T-helper 22 cell (primary cell): ENCODE measurements at places on chromosomes 2 and 18.

- DNase-seq, result no peak
Observed at GRCh38 chr2:160225722-160226121, 25.6 kb upstream of the ITGB6 start.

DNA sequence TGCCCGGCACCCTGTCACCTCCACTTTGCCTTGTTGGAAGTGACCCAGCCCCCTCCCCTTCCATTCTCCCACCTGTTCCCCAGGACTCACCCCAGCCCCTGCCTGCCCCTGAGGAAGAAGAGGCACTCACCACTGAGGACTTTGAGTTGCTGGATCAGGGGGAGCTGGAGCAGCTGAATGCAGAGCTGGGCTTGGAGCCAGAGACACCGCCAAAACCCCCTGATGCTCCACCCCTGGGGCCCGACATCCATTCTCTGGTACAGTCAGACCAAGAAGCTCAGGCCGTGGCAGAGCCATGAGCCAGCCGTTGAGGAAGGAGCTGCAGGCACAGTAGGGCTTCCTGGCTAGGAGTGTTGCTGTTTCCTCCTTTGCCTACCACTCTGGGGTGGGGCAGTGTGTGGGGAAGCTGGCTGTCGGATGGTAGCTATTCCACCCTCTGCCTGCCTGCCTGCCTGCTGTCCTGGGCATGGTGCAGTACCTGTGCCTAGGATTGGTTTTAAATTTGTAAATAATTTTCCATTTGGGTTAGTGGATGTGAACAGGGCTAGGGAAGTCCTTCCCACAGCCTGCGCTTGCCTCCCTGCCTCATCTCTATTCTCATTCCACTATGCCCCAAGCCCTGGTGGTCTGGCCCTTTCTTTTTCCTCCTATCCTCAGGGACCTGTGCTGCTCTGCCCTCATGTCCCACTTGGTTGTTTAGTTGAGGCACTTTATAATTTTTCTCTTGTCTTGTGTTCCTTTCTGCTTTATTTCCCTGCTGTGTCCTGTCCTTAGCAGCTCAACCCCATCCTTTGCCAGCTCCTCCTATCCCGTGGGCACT lies 4.5 kb downstream of the RETREG2 start:
- no peak for DNase-seq

DNA sequence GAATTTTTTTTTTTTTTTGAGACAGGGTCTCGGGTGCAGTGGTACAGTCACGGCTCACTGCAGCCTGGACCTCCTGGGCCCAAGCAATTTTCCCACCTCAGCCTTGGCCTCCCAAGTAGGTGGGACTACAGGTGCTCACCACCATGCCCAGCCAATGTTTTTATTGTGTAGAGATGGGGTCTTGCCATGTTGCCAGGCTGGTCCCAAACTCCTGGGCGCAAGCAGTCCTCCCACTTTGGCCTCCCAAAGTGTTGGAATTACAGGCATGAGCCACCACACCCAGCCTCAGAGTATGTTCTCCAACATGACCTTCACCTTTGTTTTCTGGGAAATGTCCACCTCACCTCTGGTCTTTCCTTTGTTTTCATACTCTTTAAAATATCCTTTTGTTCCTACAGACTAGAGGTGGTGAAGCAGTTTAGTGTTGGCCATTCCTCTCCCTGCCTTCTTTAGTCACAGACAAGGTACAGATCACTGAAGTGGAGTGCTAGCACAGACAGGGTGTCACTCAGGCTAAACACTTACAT lies 19.5 kb upstream of the MOCOS start:
- no peak for DNase-seq

DNA sequence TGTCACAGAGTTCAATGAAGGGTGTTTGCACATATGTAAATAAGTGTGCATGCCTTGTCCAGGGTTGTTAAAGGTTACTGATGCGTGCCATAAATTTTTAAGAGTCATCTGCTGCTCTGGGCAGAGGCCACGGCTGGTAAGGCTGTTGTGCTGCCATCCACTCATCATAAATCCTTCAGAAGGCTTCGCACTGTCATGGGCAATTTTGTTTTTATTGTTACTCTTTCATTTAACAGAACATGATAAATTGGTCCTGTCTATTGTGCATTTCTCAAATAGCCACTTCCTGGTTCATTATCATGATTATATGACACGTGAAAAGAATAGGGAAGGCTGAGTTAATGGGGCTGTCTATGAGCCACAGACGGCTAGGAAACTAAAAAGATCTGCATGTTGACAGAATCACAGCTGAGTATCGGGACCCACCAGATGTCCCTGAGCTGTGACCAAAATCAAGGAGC lies 634.3 kb upstream of the SOX11 start:
- no peak for DNase-seq

- no peak for DNase-seq
Observed at GRCh38 chr2:40421631-40422297, 30.1 kb downstream of the SLC8A1 start.

GRCh38 chr2:218895759-218896500 lies 15.3 kb downstream of the WNT10A start:
- no peak for DNase-seq

DNA sequence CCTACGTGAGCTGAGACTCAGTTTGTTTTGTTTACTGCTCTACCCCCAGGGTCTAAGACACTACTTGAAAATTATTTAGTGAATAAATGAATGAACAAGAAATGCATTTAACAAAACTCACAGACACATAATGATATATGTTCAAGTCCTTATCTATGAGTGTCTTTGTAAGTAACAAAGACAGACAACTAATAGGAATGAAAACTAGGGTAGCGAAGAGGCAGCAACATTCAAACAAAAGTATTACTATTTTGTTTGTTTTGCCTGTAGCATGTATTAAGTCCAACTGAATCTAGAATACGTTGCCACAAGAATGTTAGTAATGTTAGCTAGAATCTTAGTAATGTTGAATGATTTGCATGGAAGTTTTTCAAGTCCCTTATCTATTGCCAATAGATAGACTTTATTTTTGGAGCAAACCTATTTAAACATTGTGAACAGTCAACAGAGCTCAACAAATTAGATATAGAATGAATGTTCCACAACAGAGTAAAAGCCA lies 144.8 kb upstream of the VWC2L start:
- no peak for DNase-seq

- no peak for DNase-seq
Observed at GRCh38 chr18:49728542-49728941, 84.8 kb downstream of the ACAA2 start.

DNA sequence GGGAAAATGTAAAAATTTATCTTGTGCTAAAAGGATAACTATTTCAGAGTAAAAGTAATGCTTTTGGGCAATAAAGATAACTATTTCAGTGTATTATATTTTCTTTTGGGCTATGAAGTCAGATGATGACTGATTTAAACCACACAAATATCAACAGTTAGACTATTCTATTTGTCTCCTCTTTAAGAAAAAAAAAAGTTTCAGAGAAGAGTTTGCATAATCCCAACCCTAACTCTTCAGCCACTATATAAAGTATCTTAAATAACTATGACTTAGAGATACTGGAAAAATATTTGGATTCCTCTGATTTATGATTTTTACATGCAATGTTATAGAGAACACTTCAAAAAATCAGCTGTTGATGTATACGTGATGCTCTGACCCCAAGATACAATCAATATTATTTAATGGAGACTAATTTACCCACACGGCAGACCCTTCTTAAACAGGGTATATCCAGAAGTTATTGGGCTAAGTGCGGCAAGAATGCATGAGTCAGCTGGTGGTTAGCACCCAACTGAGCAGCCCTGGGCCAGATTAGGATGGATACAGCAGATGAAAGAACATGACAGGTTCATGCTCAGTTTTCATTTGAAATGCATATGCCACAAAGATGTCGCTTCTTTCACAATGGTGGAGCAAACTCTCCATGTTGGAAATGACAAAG lies 279.0 kb downstream of the AFF3 start:
- DNase-seq, result no peak

- DNase-seq, result peak; percentile 8
Observed at GRCh38 chr2:213119061-213119809, 32.2 kb downstream of the IKZF2 start.

DNA sequence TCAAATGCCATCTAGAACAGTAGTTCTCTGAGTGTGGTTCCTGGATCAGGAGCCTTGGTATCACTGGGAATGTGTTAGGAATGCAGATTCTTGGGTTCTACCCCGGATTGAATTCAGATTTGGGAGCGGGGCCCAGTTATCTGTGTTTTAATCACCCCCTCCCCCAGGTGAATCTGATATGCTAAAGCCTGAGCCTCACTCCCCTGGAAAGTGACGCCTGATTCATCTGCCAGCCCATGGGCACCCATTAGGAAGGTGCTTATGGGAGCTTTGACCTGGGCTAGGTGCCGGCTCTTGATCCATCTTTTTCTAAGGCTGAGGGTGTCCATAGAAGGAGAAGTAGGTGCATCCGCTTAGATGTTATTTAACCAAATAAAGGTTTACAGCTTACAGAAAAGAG lies 199.4 kb downstream of the NEDD4L start:
- no peak for DNase-seq

- no peak for DNase-seq
Observed at GRCh38 chr18:3985664-3986063, 469.4 kb downstream of the DLGAP1 start.

DNA sequence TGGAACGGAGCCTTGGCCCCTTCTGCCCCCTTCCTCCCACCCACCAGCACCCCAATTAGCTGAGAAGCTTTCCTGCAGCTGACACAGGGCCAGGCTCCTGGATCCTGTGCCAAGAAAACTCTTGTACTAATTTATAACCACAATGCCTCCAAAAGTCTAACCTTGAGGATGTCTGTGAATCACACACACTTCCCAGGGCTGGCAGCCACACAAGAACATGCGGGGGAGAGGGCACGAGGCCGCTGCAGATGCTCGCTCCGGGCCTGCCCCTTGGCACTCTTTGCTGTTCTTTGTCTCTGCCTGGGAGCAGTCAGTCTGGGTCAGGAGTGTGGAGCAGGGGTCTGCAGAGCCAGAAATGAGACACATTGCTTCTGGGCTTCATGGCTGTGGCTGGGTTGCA lies 62.7 kb upstream of the KIF5C start:
- no peak for DNase-seq
